ENCODE measurements at places on chromosomes 11 and 22. TPM values are rescaled to one million over a fixed set of nuclear protein-coding genes. Genes with fewer than 3 reads are reported as not detected.

GRCh38 chr11:69141742-69142141, 14.0 kb upstream of the SMIM38 start:
- no peak for DNase-seq
- H3K4me1 ChIP-seq, result no peaks in the 10 kb centered on the region
- H3K4me3 ChIP-seq, result no peak overlapping the region
- no peaks in the 10 kb centered on the region for H3K27me3 ChIP-seq
- no peak overlapping the region for H3K27ac ChIP-seq

DNA sequence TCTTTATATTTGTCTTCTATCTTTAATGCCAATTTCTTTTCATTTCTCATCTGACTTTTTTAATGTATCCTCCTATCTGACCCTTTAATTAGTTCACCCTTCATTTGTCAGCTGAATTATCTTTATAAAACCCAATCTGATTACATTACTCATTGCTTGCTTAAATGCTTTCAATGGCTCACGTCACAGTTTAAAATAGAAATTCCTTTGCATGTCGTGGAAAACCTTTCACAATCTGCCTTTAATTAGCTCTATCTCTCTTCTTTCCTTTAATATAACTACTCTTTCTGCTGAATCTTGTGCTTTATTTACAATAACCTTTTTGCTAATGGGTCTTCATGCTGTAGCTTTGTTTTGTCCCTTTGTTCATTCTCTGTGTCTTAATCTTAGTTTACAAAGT, 125.7 kb downstream of the DYNC2H1 start:
- no peaks in the 10 kb centered on the region for H3K27me3 ChIP-seq
- no peak overlapping the region for H3K27ac ChIP-seq
- DNase-seq, result no peak
- no peak overlapping the region for H3K4me3 ChIP-seq
- no peaks in the 10 kb centered on the region for H3K36me3 ChIP-seq

DNA sequence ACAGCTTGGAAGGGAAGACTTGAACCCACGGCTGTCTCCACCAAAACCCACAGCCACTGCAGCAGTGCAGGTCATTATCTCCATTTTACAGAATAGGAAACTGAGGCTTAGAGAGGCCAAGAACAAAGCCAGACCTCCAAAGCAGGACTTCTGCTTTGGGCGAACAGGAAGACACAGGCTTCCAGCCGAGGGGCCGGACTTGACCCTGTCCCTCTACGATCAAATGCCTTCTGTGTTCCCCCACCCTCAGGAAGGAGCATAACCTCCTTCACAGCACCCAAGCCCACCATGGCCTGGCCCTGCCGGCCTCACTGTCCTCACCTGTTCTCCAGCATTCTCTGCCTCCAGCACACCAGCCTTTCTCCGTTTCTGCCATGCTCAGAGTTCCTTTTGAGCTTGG, 15.8 kb downstream of the IGLL1 start:
- no peak for DNase-seq
- no peaks in the 10 kb centered on the region for H3K36me3 ChIP-seq
- no peaks in the 10 kb centered on the region for H3K4me1 ChIP-seq
- no peak overlapping the region for H3K27ac ChIP-seq

DNA sequence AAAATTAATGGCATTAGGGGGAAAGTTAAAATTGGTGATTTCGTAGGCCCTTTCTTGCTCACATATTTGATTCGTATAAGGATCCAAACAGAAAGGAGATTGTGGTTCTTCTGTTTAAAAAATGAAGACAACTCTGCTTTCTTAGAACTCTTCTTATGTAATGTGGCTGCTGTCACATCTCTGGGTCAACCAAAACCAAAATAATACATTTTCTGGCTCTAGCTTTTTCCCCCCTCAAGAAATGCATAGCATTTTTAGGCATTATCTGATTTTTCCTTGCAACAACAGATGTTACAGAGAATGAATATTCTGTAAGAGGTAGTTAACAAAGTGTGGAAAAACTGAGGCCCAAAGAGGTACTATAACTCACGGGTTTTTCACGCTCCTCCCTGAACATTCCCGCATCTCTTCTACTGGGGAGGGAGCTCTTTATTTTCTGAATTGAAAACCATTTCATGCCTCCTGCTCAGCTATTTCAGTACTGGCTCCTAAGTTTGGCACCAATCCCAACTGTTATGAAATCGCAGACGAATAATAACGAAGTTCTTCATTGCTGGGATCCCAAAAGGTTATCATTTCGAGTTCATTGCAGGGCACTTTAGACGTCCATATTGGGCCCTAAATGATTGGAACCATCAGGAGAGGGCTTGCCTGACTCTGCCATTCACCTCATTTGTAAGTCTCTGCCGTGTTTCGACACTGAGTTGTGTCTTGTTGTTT, 17.1 kb downstream of the GRAP2 start:
- H3K4me3 ChIP-seq, result no peak overlapping the region
- H3K4me1 ChIP-seq, result peaks cover 20% of the 10 kb centered on the region
- no peak overlapping the region for H3K27ac ChIP-seq
- no peaks in the 10 kb centered on the region for H3K36me3 ChIP-seq
- H3K27me3 ChIP-seq, result no peaks in the 10 kb centered on the region

DNA sequence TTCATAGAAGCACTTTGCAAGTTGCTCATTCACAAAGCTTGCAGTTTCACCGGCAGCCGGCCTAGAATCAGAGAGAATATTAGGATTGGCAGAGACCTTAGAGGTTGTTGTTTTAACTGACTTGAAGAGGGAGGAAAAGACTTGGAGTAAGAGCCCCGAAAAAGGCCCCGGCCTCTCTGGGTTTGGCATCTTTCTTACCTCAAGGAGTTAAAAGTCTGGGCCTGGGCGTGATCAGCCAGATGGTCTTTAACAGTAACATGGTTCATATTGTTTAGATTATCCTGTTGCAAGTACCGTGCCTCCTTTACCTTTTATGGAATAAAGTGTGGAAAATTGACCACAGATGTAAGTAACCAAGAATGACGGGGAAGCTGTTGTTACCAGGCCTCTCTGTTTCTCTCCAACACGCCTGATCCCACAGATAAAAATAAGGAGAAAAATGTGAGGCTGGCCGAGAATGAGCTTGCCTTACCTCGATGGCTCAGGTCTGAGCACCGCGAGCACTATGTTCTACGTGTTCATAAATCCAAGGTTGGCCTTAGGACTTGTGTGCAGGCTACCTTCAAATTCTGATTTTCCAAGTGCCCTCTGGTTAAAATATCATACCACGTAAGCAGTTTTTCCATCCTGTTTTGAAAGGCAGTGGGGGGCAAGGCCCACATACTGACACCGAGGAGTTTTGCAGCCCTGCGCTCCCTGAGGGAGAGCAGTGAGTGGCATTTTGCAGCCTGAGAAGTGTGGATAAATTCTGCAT, 56.4 kb downstream of the PARVA start:
- DNase-seq, result no peak
- H3K27me3 ChIP-seq, result no peaks in the 10 kb centered on the region
- H3K36me3 ChIP-seq, result no peaks in the 10 kb centered on the region
- H3K4me1 ChIP-seq, result no peaks in the 10 kb centered on the region
- H3K4me3 ChIP-seq, result no peak overlapping the region

DNA sequence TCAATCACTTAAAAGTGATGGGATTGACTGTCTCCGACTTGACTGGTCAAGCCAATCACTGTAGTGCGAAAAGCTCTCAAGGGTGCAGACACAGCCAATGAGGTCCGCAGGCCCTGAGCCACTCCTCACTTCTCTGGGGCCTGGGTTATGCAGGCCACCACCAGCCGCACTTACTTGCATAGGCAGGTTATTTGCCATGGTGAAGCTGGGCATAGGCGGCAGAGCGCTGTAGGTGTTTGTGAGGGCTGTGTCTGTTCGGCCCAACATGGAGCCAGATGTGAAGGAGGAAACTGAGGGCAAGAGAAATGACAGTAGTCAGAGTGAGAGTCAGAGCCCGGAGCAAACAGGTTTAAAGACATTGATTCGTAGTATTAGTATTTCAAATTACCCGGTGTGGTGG, 17.9 kb downstream of the PAX6 start:
- peaks cover 50% of the 10 kb centered on the region for H3K27me3 ChIP-seq
- DNase-seq, result no peak
- H3K27ac ChIP-seq, result no peak overlapping the region
- peaks cover 21% of the 10 kb centered on the region for H3K4me1 ChIP-seq

DNA sequence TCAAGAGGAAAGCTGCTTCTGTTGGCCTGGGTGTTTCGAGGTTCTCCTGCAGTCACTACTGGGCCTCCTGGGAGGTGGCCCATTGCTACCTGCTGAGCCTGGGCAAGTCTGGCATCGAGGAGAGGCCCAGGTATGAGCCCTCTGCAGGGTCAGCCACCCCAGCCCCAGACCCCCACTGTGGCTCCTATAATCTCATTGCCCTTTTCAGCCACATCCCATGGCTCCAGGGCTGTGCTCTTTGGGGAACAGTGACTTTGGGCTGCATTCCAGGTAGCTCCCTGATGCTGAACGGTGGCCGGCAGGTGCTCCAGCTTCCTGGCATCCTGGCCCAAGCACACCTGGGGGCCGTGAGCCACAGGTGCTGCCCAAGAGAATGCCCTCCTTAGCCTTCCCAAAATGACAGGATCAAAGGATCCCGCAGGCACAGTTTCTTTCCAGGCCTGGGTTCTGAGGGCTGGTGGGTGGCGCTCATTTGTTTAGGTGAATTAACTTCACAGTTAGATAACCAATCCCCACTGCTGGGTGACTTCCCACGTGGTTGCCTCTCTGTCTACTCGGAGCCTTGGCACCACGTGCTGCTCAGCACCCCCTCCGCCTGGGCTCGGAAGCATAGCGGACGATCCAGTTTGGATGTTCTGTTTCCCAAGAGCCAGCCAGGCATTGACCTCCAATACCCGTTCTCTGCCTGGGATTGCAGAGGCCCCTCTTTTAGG, 97.4 kb downstream of the BCR start:
- no peak overlapping the region for H3K27ac ChIP-seq
- no peaks in the 10 kb centered on the region for H3K27me3 ChIP-seq
- H3K4me1 ChIP-seq, result no peaks in the 10 kb centered on the region
- no peak for DNase-seq
- H3K4me3 ChIP-seq, result no peak overlapping the region

DNA sequence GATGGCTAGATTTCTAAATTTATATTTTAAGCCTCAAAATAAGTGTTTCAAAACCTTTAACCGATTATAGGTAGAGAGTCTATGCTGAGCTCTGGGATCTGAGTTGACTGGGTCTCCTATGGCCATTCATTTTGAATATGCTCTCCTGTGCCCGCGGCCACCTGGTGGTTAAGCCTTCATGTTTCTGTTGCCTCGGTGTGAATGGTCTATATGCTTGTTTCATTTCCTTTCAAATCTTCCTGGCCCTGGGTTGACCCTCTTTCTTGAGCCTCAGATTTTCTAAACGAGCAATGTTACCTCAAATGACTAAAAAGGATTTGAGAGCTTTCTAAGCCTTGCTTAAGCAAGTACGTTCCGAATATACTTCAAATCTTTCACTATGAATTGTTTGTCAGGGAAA, 789.4 kb upstream of the KIRREL3 start:
- no peaks in the 10 kb centered on the region for H3K36me3 ChIP-seq
- H3K4me3 ChIP-seq, result no peak overlapping the region
- H3K27me3 ChIP-seq, result no peaks in the 10 kb centered on the region
- no peak overlapping the region for H3K27ac ChIP-seq
- H3K4me1 ChIP-seq, result peaks cover 11% of the 10 kb centered on the region

DNA sequence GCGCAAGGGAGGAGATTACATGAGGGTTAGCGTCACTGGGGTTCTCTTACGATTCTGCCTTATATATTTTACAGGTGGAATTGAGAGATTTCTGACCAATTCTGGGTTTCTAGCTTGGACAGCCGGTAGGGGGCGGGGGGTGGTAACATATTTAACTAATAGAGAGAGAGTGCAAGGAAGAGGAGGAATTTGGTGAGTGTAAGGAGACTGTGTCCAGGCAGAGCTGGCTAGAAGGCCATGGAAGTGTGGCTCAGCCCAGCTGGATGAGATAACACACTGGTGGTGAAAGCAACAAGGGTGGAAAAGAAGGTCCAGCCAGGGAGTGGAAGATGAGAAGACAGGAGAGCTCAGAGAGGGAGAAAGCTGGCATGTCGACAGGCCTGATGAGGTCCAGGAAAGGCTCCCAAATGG, 56.5 kb downstream of the ST3GAL4 start:
- H3K27ac ChIP-seq, result no peak overlapping the region
- DNase-seq, result peak; percentile 44
- no peaks in the 10 kb centered on the region for H3K36me3 ChIP-seq

DNA sequence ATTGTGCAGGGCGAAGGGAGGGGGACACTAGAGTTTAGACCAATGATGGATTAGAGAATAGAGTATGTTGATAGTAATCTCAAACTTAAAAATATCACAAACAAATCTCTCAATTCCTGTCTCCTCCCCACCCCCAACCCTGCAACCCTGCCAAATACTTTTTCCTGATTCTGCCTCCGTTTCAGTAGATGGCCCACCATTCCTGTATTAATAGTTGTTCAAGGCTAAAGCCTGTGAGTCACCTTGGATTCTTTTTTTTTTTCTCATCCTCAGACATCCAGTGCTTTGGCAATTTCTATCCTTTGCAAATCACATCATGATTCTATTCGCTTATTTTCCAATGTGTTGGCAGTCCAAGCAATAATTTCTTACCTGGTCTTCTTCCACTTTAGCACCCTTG, 207.9 kb downstream of the DYNC2H1 start:
- no peak overlapping the region for H3K4me3 ChIP-seq
- no peaks in the 10 kb centered on the region for H3K36me3 ChIP-seq
- no peaks in the 10 kb centered on the region for H3K27me3 ChIP-seq
- no peak for DNase-seq
- H3K27ac ChIP-seq, result no peak overlapping the region

DNA sequence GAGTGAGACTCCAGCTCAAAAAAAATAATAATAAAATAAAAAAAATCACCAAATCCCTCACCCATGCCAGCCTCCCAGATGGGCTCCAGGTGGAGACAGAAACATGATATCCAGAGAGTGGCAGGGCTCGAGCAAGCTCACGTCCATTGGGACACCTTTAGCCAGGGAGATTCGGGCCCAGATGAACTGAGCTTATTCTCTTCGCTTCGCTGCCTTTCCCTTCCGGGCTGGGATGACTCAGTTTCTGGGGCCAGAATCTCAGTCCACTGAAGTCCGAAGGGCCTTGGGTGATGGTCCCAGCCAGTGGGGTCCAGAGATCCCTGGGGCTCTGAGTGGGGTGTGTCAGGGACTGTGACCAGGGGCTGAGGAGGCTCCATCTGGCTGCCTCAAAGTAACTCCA, 23.0 kb upstream of the MYEOV start:
- H3K36me3 ChIP-seq, result no peaks in the 10 kb centered on the region
- H3K4me1 ChIP-seq, result no peaks in the 10 kb centered on the region
- H3K4me3 ChIP-seq, result no peak overlapping the region

- peaks cover 32% of the 10 kb centered on the region for H3K27me3 ChIP-seq
- no peaks in the 10 kb centered on the region for H3K36me3 ChIP-seq
- peak; percentile 67 for DNase-seq
- no peak within 1 kb of the TSS for H3K27ac ChIP-seq
- H3K4me3 ChIP-seq, result peak within 1 kb of the TSS; percentile 69
Measured at GRCh38 chr22:37519268-37520195, at the start of gene CARD10. TSS of gene CARD10 (minus strand) at chr22:37519415. CDS start at chr22:37519200, 215 bp downstream.

- no peaks in the 10 kb centered on the region for H3K27me3 ChIP-seq
- no peaks in the 10 kb centered on the region for H3K4me1 ChIP-seq
- H3K36me3 ChIP-seq, result no peaks in the 10 kb centered on the region
- H3K4me3 ChIP-seq, result no peak overlapping the region
Measured at GRCh38 chr11:17778956-17779860, 44.6 kb downstream of the KCNC1 start.

Gene OR51E2
- total RNA-seq, result not detected

Gene CDC42EP1
- total RNA-seq, result 8.5 TPM

Gene PNPLA3
- total RNA-seq, result 23.4 TPM

Gene SOX10
- total RNA-seq, result 2.3 TPM

Gene ELMOD1
- total RNA-seq, result 1.2 TPM

Gene CTSW
- not detected for total RNA-seq

Gene NCAPD3
- total RNA-seq, result 49.8 TPM

Gene DERL3
- total RNA-seq, result 13.6 TPM

Data from GM23338 (cell line).